Esophagus muscularis mucosa (tissue), 4 donors: ENCODE measurements at places on chromosomes 3 and 15. TPM values are rescaled to one million over a fixed set of nuclear protein-coding genes. Genes with fewer than 3 reads are reported as not detected.

GRCh38 chr3:9204253-9204992 is 45.0 kb downstream of the SRGAP3 start:
- H3K27me3 ChIP-seq, result no peaks in the 10 kb centered on the region
- no peaks in the 10 kb centered on the region for H3K36me3 ChIP-seq
- H3K27ac ChIP-seq, result no peak overlapping the region
- no peaks in the 10 kb centered on the region for H3K4me1 ChIP-seq
- no peak overlapping the region for H3K4me3 ChIP-seq
- no peak for DNase-seq

- H3K36me3 ChIP-seq, result no peaks in the 10 kb centered on the region
- H3K27me3 ChIP-seq, result no peaks in the 10 kb centered on the region
- no peak for DNase-seq
- H3K27ac ChIP-seq, result peak overlapping the region; percentile 83
These were observed 676 bp downstream of the CNOT10 start for GRCh38 chr3:32685543-32686185.

- H3K36me3 ChIP-seq, result no peaks in the 10 kb centered on the region
- H3K4me3 ChIP-seq, result no peak overlapping the region
- no peaks in the 10 kb centered on the region for H3K27me3 ChIP-seq
- no peak overlapping the region for H3K27ac ChIP-seq
- DNase-seq, result no peak
These were observed 53.6 kb upstream of the LRRFIP2 start for GRCh38 chr3:37227870-37228549.

GRCh38 chr3:109563149-109563548 is 225.8 kb upstream of the DPPA4 start:
- no peak overlapping the region for H3K4me3 ChIP-seq
- no peaks in the 10 kb centered on the region for H3K4me1 ChIP-seq
- no peak overlapping the region for H3K27ac ChIP-seq
- H3K27me3 ChIP-seq, result no peaks in the 10 kb centered on the region
- no peaks in the 10 kb centered on the region for H3K36me3 ChIP-seq

- no peak for DNase-seq
- no peaks in the 10 kb centered on the region for H3K4me1 ChIP-seq
- H3K27me3 ChIP-seq, result peaks cover 6% of the 10 kb centered on the region
- no peaks in the 10 kb centered on the region for H3K36me3 ChIP-seq
- no peak overlapping the region for H3K27ac ChIP-seq
These were observed 10.0 kb upstream of the TOP2B start for GRCh38 chr3:25674670-25675069.

The CLRN1 gene
- total RNA-seq, result not detected

The LIPH gene
- total RNA-seq, result not detected

The EDEM1 gene
- total RNA-seq, result 23.3 TPM
